Activated CD4-positive, alpha-beta memory T cell treated with anti-CD3 and anti-CD28 coated beads for 36 hours (primary cell): ENCODE measurements at places on chromosomes 4 and X.

DNA sequence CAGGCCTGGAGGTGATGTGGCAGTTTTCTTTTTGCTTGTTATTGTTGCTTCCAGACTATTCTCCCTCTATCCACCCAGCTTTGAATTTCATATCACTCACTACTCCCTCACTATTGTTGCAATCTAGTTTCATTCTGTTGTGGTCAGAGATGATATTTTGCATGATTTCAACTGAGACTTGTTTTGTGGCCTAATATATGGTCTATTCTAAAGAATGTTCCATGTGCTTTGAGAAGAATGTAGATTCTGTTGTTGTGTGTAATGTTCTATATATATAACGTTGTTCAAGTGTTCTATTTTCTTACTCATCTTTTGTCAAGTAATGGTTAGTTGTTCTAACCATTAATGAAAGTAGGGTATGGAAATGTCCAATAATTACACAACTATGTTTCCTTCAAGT, 59.0 kb downstream of the THOC2 start:
- no peak for DNase-seq

DNA sequence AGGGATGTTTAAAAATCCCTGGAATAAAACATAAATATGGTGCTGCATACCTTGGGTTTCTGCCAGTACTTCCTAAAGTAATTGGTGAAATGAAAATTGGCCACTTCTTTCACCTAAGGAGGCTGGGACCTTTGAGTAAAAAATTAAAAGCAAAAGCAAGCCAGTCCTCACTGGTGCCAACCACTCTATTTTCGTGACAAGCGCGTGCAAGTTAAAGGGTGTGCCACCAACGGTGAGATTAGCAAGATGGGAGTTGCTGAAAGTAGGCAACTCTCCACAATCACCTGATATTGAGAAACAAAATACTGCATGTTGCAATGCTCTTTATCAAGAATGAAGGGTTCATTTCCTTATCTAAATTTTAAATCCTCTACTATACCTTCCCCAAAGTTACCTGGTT, 19.7 kb upstream of the RTL9 start:
- DNase-seq, result no peak

GRCh38 chrX:128676651-128677050, 624.4 kb upstream of the ACTRT1 start:
- no peak for DNase-seq

GRCh38 chr4:100722133-100722532, 204.3 kb upstream of the EMCN start:
- no peak for DNase-seq

GRCh38 chrX:318739-319578, at the start of gene GTPBP6:
Gene GTPBP6, minus strand, starts transcription at chrX:318796. Its CDS starts 9 bp downstream, at chrX:318787.
- DNase-seq, result peak; percentile 99
